ENCODE measurements at places on chromosomes 16 and 17. TPM values are rescaled to one million over a fixed set of nuclear protein-coding genes. Genes with fewer than 3 reads are reported as not detected.

The USP10 gene
- 63.1 TPM for total RNA-seq

The NGFR gene
- 14.5 TPM for total RNA-seq

The ST6GALNAC2 gene
- total RNA-seq: 51.1 TPM

The SLC5A10 gene
- not detected for total RNA-seq

The EVI2A gene
- 16.1 TPM for total RNA-seq

The CYBA gene
- 475 TPM for total RNA-seq

The CHST4 gene
- total RNA-seq: not detected

The TBC1D3D gene
- total RNA-seq: not detected

The KRT15 gene
- not detected for total RNA-seq

The MYH1 gene
- not detected for total RNA-seq

The ADAM11 gene
- total RNA-seq: not detected

The CPHXL2 gene
- total RNA-seq: not detected

The TNFSF12 gene
- 39.9 TPM for total RNA-seq

The FNDC8 gene
- not detected for total RNA-seq
